ENCODE measurements at places on chromosomes 4 and X. TPM values are rescaled to one million over a fixed set of nuclear protein-coding genes. Genes with fewer than 3 reads are reported as not detected.

Gene TRIM61
- total RNA-seq: 3.6 TPM

Gene COL4A6
- not detected for total RNA-seq

Gene LRIT3
- 0.73 TPM for total RNA-seq

Gene HTR2C
- total RNA-seq: not detected

DNA sequence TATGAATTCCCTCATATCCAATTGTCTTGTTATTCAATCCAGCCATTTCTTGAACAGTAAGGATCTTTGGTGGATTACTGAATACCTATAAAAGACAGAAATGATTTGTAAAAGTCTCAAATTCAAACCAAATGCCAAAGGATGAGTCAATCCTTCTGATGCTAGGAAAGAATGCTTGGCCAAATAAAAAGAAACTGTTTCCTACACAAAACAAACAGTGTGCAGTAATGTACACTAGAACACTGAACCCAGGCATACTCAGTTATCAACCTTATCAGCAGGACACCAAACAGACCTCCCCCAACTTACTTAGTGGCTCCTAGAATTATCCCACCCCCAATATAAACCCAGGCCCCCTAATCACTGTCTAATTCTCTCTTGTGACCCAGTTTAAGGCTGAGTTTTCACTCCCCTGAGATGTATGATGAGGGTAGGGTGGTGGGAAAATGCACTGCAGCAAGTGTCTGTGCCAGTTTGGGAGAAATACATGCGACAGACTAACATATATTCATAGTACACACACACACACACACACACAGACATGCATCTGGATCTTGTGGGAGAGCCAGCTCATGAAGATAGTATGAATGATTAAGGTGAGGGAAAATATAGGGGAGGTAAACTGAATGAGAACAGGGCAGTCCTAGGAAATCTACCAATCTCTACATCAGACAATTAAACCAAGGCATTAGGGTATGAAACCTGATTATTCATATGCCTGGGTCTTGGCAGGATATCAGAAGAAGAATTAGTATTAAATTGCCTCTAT, 35.0 kb downstream of the CLDN2 start:
- DNase-seq: no peak

DNA sequence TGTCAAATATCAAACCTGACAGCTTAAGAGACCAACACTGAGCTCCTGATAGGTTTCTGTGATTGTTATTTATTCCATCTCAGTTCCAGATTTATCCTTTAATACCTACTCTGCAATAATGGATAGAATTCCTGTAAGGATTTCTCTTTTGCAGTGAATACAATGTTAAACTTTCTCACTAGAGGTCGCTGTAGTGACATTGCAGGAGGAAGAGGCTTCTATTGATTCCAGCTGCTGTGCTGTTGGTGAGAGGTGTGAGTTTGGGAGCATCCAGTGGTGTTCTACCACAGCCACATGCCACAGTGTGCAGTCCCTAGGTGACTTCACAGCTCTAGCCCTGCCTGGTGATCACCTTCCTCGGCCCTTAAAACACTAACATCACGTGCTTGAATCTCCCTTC, 34.6 kb upstream of the DCAF8L2 start:
- no peak for DNase-seq

- peak; percentile 83 for DNase-seq
Observed at GRCh38 chr4:121711263-121712000, 14.7 kb upstream of the ANXA5 start.

- no peak for DNase-seq
Observed at GRCh38 chr4:25790024-25790423, 72.8 kb downstream of the SEL1L3 start.

DNA sequence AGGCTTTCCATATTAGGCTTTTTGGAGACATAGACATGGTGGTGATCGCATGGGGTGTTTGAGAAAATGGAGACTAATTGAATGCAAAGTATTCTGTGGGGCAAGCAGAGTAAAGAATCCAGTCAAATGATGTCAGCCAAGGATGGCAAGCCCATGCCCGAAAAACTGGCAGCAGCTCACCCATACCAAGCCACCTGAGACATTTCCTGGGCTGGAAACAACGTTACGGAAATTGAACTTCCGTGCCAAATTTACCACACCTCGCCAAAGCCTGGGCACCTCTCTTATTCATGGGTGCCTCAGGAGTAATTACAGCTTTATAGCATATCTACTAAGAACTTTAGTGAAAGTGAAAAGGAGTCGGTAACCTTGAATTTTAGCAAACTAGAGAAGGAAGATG, 166.4 kb downstream of the CBR4 start:
- DNase-seq: no peak

DNA sequence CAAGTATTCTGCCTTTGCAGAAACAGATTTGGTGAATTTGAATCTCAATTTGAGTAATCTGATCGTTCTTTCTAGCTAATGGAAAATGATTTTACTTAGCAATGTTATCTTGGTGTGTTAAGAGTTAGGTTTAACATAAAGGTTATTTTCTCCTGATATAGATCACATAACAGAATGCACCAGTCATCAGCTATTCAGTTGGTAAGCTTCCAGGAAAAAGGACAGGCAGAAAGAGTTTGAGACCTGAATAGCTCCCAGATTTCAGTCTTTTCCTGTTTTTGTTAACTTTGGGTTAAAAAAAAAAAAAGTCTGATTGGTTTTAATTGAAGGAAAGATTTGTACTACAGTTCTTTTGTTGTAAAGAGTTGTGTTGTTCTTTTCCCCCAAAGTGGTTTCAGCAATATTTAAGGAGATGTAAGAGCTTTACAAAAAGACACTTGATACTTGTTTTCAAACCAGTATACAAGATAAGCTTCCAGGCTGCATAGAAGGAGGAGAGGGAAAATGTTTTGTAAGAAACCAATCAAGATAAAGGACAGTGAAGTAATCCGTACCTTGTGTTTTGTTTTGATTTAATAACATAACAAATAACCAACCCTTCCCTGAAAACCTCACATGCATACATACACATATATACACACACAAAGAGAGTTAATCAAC, 15.3 kb downstream of the PLP1 start:
- DNase-seq: no peak

- no peak for DNase-seq
Observed at GRCh38 chr4:84634961-84635360, 52.0 kb downstream of the CDS1 start.

DNA sequence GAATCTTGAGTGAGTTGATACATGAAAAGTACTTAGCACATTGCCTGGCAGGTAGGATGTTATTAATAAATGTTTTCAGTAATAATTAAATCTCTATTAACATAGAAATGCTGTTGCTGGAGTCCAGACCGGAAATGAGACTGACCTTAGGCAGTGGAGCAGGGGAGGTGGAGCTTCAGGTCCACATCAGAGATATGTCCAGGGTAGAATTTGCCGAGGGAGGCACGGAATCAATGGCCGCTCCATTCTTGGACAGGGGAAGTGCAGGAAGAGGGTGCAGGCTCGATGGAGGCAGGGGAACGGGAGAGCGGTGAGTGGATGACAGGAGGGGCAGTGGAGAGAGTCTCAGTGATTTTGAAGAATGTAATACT, 107.3 kb downstream of the GATB start:
- no peak for DNase-seq

DNA sequence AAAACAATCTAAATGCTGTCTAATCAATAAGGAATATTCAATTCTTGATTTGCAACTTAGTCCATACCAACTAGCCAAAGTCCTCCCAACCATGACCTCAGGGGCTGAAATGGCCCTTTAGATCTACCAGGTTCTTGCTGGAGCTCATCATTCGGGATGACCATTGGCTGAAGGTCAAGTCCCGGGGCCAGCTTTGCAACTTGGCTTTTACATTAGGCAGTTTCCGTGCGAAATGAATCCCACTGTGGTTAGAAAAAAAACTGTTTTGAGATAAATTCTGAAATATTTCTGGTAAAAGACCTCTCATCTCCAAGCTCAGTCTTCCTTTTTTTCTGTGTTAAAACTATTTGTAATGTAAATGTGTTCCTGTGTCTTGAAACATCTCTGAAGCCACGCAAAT, 178.6 kb downstream of the TENM3 start:
- DNase-seq: no peak

DNA sequence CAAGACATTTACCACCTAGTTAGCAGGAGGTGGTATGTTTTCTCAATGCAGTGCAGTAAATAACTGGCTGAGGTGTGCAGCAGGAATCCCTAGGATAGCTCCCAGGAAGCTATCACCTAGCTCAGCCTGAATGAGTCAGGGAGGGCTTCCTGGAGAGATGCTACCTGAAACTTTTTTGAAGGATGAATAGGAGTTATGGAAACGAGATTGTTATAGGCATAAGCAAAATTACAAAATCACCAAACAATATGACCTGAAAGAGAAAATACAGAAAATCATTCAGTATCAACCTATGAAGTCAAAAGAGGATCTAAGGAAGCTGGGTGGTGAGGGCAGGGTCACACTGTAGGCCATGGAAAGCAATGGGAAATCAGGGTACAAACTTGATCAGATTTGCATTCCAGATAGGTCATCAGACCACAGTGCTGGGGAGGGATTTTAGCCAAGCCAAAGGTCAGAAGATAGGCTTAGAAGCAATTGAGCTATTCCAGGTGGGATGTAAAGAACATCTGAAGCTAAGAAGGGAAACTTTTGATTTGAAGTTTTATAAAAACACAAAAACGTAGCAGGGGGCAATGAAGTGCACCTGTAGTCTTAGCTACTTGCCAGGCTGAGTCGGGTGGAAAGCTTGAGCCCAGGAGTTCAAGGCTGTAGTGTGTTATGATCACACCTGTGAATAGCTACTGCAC, 11.3 kb downstream of the AREG start:
- no peak for DNase-seq
